Suprapubic skin (tissue), 4 donors: ENCODE measurements at places on chromosomes 7 and 10. TPM values are rescaled to one million over a fixed set of nuclear protein-coding genes. Genes with fewer than 3 reads are reported as not detected.

CYP3A7 gene
- not detected for total RNA-seq

DNA sequence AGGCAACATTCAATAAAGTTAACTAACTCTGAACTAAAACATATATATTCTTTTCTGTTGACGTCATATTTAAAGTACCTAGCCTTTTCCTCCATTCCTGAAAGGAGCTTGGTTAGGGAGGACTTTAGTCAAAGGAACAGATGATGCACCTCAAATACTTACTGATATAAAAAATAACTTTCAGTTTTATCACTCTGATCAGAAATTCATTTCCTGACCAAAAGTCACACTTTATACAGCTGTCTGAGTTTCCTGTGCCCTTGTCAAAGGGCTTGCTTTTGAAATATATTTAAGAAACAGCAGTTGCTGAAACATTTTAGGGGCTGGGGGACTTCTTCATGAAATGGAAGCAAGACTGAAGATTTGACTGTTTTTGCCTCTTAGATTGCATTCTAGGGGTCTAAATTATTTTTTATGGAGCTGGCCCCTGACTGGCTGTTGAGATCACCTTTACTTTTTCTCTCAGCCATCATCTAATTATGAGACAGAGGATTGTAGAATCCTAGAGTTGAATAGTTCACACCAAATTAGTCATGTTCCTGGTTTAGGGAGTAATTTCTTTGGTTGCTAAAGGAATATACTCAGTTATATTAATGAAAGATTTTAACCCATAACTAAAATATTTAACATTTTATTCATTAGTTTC lies 46.6 kb downstream of the GLCCI1 start:
- DNase-seq = no peak
- H3K4me3 ChIP-seq = no peak overlapping the region
- H3K27ac ChIP-seq = no peak overlapping the region
- H3K36me3 ChIP-seq = peaks cover 6% of the 10 kb centered on the region
- no peaks in the 10 kb centered on the region for H3K27me3 ChIP-seq

- no peak overlapping the region for H3K27ac ChIP-seq
- no peaks in the 10 kb centered on the region for H3K27me3 ChIP-seq
- H3K4me3 ChIP-seq = no peak overlapping the region
- H3K36me3 ChIP-seq = peaks cover 16% of the 10 kb centered on the region
- no peaks in the 10 kb centered on the region for H3K4me1 ChIP-seq
- DNase-seq = no peak
Observed at GRCh38 chr7:156751319-156751718, 110.7 kb downstream of the RNF32 start.

DNA sequence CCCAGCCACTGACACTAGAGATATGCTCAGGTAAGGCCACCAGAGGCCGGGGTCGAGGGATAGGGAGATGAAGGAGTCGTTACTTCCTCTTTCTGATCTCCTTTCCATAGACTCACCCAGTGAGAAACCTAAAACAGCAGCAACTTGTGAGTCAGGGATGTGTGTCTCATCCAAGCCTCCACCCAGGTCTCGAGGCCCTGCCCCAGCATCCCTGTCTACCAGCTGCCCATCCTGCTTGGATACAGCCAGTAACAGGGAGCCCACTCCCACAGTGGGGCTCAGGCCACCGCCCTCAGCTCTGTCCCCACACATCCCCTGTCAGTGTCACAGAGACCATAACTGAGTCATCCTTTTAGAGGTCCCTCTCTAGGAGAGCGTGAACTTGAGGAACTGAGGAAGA lies 49.6 kb upstream of the CHST15 start:
- H3K4me1 ChIP-seq = peaks cover 15% of the 10 kb centered on the region
- no peaks in the 10 kb centered on the region for H3K36me3 ChIP-seq
- DNase-seq = peak; percentile 47
- no peaks in the 10 kb centered on the region for H3K27me3 ChIP-seq
- H3K27ac ChIP-seq = no peak overlapping the region

ITPRID1 gene
- 27.7 TPM for total RNA-seq

- no peaks in the 10 kb centered on the region for H3K36me3 ChIP-seq
- no peak overlapping the region for H3K27ac ChIP-seq
- no peaks in the 10 kb centered on the region for H3K4me1 ChIP-seq
- H3K4me3 ChIP-seq = no peak overlapping the region
Observed at GRCh38 chr10:98608411-98608810, 161.7 kb upstream of the HPS1 start.

DNA sequence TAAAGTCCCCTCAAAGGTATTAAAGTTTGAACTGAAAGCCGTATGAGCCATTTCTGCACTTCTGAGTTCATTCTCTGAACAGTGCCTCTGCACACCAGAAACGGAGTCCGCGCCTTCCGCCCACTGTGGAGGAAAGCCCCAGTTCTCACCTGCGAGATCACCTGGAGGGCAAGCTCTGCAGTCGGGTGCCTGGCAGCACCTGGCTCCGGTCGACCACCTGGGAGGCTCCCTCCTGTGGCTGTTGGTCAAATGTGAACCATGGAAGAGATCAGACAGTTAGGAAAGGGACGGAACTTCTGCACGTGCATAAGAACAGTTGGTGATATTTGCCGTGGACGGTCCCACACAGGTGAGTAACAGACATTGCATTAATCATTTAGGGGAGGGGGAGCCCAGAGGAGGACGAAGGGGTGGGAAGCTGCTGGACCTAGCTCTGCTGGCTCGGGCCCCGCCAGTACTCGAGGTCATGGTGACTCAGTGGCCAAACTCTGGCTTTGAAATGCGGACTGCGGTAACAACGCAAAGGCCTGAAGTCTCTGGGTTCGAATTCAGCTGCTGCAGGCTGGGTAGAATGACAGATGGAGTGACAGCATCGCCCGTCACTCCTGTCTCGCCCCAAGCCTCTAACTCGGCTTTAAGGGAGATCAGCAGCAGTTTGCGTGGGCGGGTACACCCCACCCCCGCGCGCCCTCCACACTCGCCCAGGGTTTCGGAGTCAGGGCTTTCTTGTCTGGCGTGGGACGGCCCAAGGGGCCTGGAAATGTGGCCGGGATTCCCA lies 1.7 kb upstream of the DPYSL4 start:
- peaks cover 40% of the 10 kb centered on the region for H3K4me1 ChIP-seq
- no peaks in the 10 kb centered on the region for H3K36me3 ChIP-seq
- DNase-seq = no peak
- peaks cover 75% of the 10 kb centered on the region for H3K27me3 ChIP-seq
- H3K27ac ChIP-seq = no peak overlapping the region
- H3K4me3 ChIP-seq = no peak overlapping the region
